ENCODE measurements at places on chromosomes 5 and 9.

GRCh38 chr5:133226186-133226585 is 174.4 kb downstream of the HSPA4 start:
- DNase-seq: no peak

DNA sequence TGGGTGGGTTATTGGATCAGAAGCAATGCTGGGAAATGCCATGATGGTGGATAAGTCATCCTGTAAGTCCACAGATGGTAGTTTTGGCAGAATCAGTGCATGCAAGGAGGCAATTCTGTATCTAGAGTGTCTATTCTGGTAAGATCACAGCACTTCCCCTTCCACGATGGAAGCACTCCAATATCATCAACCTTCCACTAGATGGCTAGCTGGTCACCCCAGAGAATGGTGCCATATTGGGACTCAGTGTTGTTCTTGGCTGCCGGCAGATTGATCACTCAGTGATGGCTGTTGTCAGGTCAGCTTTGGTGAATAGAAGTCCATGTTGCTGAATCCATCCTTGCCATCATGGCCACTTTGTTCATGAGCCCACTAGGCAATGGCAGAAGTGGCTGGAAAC is 553.5 kb downstream of the CSNK1G3 start:
- DNase-seq: no peak

DNA sequence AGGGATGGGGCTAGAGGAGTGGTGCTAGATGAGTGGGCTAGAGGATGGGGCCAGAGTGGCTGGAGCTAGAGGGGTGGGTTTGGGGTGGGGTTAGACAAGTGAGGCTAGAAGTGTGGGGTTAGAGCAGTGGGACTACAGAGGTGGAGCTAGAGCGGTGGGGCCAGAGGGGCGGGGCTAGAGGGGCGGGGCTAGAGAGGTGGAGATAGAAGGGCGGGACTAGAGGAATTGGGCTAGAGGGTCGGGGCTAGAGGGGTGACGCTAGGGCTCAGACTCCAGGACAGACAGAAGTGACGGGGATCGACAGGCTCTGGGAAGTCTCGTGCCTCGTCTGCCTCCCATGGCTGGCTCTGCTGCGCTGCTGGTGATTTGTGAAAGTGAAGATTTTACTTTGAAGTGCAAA is 31.0 kb upstream of the TENT4A start:
- DNase-seq: no peak

GRCh38 chr5:17966640-17967402 is 332.6 kb downstream of the TAF11L14 start:
- no peak for DNase-seq

- no peak for DNase-seq
These were observed 84.0 kb downstream of the ZSWIM6 start for GRCh38 chr5:61416010-61416409.

- no peak for DNase-seq
These were observed 2.2 kb downstream of the HNRNPA0 start for GRCh38 chr5:137751869-137752491.

GRCh38 chr9:116358251-116358650 is 204.7 kb downstream of the PAPPA start:
- no peak for DNase-seq

GRCh38 chr5:15238006-15238405 is 262.0 kb upstream of the FBXL7 start:
- DNase-seq: no peak

DNA sequence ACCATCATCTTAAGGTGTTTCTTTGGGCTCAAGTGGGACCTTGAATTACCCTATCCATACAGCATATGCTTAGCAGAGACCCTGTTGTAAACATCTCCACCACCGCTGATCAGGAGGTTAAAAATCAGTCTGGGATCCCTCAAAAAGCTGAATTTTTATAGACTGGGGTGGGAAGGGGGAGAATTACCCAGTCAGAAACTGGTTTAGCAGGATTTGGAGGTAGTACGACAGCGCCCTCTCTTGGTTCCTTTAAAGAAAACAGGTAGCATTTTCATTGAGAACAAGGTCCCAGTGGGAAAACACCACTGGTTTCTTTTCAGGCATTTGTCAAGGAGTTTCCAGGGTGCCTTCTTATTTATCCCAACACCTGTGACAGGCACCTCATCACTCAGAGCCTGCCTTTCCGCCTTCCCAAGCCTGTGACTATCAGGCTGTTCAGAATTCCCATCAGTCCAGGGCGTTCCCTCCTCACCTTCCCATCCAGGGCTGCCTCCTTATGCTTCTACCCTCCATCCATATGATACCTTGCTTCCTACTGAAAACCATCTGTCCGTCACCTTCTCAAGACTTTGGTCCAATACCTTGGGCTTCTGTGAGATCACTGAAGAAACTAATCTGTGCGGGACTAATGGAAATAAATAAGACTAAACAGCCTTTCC is 203.8 kb upstream of the RAI14 start:
- DNase-seq: no peak

DNA sequence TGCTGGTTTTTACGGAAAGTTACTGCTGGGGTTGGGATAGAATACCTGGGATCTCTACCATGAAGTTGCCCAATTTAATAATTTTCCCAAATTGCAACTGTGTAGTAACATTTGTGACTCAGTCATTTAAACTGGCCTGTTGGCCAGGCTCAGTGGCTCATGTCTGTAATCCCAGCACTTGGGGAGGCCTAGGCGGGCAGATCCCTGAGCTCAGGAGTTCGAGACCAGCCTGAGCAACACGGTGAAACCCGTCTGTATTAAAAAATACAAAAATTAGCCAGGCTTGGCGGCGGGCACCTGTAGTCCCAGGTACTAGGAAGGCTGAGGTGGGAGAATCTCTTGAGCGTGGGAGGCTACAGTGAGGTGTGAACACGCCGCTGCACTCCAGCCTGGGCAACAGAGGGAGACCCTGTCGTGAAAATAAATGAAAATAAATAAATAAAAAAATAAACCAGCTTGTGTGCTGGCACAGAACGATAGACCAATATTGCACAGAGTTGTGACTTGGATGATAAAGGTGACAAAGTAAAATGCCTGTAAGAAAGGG is 160.7 kb upstream of the ZNF608 start:
- no peak for DNase-seq

DNA sequence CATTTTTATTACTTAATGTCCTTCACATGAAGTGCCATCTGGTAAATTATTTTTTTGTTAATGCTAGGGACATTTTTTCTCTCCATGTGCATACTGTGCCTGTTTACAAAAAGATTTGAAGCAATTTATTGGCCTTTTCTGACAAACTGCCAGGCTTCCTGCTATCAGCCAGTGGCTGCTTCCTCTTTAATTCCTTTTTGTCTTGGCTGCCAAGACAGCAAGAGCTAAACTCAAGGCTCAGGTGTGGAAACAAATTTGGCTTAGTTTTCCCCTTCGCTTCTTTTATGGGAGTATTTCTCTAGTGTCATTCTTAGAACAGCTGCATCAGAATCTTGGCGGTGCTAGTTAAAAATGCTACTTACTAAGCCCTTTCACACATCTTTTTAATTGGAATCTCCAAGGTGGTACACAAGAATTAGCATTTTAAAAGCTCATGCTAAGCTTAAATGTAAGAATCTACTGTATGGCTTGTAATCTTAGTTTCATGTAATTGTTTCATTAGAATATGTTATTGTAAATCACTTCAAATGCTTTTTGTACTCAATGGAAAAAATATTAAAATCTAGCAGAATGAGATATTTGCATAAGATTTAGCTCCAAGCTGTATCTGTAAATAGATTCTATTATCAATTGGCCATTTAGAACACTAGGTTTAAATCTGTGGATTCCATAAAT is 134.2 kb upstream of the RASGRF2 start:
- DNase-seq: no peak

DNA sequence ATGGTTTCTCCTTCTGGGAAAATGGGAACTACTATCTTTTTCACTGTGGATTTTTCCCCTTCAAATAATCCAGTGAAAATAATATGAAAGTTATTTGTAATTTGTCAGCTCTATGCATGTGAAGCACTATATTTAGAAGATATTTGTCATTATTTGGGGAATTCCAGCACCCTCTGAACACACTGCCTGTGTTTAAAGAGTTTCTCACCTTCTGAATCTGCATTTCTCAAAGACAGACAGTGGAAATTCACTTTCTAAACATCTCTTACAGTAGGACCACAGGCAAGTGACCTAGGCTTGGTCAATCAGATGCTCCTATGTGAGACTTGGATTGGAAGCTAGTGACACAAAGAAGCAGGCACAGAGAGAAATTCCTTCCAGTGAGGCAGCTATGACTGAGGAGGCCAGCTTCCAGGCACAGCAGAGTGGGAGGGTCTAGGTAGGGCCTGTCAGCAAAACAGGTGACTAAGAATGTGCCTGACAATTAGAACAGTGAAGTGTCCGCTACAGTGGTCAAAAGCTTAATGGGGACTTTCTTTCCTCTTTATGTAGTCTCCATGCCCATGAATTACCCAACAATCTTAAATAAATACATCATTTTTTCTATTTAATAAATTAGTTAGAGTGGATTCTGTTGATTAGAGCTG is 167.2 kb downstream of the HMHB1 start:
- DNase-seq: no peak

DNA sequence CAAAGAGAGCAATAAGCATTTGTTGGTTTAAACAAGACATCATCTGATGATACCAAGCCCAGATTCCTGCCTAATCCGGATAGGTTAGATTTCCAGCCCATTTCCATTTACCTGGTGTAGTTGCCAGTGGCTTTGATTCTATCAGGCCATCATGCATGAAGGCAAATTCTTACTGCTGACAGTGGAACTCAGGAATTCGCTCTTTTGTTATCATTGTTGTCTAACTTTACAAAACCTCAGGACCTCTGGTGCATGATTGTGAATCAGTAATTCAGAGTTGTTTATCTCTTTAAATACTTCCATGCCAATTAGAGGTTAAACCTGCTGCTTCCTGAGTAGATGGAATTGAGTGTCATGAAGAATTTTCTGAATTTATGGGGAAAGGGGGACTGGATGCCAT is 76.5 kb downstream of the C9orf152 start:
- no peak for DNase-seq

DNA sequence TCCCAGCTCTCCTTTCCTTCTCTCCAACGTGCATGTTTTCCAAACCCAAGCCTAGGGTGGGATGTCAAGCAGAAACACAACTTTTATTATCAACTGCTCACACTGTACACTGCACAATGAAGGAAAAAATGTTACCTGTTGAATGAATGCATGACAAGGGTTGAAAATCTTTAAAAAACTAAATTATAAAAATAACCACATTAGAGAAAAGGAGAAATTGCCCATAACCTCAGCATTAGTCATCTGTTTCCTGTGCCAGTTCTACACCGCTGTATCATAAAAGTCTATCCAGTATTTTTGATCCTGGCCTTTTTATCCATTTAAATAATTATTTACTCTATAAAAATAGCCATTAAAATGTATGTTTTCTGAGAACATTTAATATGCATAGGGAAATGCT is 101.1 kb downstream of the APBA1 start:
- DNase-seq: no peak

- DNase-seq: no peak
These were observed 340.0 kb upstream of the EDIL3 start for GRCh38 chr5:84724683-84725082.

GRCh38 chr5:1536322-1536845 is 12.6 kb upstream of the LPCAT1 start:
- DNase-seq: peak; percentile 75

DNA sequence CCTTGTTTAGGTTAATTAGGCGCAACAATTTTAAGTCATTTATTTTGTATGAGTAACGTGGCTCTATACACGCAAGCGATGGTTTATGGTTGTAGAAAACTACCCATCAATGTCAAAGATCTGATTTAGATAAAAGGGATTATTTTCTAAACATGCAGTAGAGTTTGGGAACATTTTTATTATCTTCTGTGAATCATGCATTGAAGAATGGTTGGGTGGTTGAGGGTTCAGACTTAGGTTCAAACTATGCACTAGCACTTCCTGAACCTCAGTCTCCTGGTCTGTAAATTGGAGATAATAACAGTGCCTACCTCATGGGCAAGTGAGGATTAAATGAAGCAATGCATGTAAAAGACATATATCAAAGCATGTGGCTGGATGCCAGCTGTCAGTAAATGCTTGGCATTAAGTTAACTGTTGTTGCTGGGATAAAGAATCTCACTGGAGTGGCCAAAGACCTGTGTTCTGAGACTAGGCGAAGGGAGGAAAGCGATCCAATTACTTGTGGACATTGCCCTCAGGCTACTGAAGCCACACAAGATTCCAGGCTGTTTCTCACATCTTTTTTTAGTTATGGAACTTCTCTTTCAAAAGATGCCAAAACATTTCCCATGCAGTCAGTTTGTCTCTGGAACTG is 1.1 kb upstream of the OTULINL start:
- DNase-seq: no peak
